Glomerular endothelial cell (primary cell): ENCODE measurements at places on chromosomes 12 and 14. TPM values are rescaled to one million over a fixed set of nuclear protein-coding genes. Genes with fewer than 3 reads are reported as not detected.

Gene ABHD12B
- total RNA-seq = not detected in 2 replicates

Gene CNTN1
- under 0.01 and 2.3 TPM in 2 replicates for total RNA-seq

Gene ACOT6
- total RNA-seq = not detected in 2 replicates

Gene PRPH
- 1.5 TPM in 1 of 2 replicates, not detected in the other for total RNA-seq

Gene FAM90A1
- total RNA-seq = 0.06 TPM in 1 of 2 replicates, not detected in the other

Gene PELI2
- 2.9 and 3.7 TPM in 2 replicates for total RNA-seq

Gene LPCAT3
- 15.4 and 19.4 TPM in 2 replicates for total RNA-seq

Gene HSPB8
- 31.5 and 43.8 TPM in 2 replicates for total RNA-seq

DNA sequence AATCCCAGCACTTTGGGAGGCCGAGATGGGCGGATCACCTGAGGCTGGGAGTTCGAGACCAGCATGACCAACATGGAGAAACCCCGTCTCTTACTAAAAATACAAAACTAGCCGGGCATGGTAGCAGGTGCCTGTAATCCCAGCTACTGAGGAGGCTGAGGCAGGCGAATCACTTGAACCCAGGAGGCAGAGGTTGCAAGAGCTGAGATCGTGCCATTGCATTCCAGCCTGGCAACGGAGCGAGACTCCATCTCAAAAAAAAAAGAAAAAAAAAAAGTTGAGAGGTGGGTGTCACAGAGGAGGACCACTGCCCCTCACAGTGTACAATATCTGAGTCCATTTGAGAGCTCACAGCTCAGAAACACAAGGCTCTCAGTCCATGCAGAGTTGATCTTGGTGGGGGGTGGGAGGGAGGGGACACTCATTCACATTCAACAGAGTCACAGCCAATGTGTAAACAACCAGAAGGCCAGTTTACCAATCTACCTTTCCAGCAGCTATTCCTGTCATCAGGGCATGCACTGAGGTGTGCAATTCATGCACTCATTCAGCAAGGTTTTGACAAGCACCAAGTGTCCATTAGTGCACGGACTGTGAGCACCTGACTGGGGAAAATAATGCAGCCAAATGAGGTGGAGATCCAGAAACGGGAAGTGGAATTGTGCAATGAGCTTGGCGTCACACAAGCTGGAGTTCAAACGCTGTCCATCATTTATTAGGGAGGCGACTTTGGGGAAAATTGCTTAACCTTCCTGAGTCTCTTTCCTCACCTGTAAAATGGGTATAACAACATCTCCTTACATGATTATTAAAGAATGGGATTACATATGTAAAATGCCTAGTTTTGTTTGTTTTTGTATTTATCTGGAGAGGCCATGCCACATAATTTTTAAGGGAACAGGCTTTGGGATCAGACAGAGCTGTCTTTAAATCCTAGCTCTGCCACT lies 4.4 kb upstream of the EIF5 start:
- DNase-seq = no peak

- DNase-seq = no peak
Observed at GRCh38 chr12:53299101-53299453, 418 bp upstream of the MYG1 start.

GRCh38 chr14:85027681-85028370 lies 502.1 kb upstream of the FLRT2 start:
- no peak for DNase-seq

DNA sequence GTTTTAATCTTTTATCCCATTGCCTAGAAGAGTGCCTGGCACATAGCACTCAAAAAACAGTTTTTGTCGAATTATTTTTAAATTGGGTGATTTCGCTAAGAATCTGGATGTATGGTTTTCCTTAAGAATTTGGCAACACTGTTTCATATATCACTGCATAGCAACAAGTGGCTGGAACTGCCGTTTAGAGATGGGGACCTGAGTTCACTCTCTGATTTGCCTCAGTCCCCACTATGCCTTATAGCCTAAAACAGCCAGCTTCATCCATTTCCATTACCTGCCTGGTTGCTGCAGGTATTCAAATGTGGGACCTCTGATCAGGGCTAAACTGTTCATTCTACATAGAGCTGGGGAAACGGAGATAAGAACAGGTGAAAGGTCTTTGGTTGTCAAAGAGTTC lies 1.8 kb downstream of the HEBP1 start:
- no peak for DNase-seq

DNA sequence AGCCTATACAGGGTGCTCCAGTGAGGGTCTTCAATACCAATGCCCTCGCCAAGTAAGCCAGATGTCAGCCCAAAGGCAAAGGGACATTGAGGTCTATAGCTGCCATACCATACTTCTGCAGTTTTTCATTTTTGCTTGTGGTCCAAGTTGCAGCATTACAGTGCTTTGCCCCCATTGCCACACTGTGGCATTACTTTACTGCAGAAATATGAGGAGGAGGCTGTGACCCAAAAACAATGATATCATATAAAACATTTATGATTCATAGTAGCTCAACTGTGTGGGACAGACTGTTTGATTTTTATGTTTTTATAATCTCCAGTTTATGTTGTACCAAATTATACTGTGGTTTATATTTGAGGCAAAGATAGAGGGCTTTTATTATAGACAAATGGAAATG lies 64.1 kb downstream of the KIAA0586 start:
- DNase-seq = no peak

DNA sequence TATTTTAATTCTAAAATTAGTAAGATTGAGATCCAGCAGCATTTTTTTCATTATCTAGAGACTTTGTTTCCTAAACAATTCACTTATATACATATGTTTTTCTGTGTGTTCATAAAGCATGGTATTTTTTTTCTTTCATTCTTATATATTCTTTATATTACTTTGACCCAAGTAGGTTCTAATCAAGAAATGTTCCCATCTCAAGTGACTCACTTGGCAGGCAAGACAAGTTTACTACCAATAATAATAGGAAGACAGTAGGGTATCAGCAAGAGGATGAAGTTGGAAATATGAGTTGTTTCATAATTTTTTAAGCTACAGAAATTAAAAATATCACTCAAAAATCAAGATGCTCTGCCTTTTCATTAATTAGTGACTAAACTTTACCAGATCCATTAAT lies 613.4 kb upstream of the ATP2B1 start:
- no peak for DNase-seq

GRCh38 chr12:67826946-67827720 lies 162.1 kb upstream of the IFNG-AS1 start:
- DNase-seq = no peak

DNA sequence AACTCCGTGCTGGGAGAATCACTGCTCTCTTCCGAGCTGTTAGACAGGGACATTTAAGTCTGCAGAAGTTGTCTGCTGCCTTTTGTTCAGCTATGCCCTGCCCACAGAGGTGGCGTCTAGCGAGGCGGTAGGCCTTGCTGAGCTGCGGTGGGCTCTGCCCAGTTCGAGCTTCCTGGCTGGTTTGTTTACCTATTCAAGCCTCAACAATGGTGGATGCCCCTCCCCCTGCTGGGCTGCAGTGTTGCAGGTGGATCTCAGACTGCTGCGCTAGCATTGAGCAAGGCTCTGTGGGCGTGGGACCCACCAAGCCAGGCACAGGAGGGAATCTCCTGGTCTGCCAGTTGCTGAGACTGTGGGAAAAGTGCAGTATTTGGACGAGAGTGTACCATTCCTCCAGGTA lies 43.7 kb downstream of the GPR137C start:
- no peak for DNase-seq

GRCh38 chr12:30753751-30754382 lies 884 bp downstream of the CAPRIN2 start:
- no peak for DNase-seq

- DNase-seq = no peak
Observed at GRCh38 chr12:108832730-108833354, 24.5 kb downstream of the SSH1 start.

DNA sequence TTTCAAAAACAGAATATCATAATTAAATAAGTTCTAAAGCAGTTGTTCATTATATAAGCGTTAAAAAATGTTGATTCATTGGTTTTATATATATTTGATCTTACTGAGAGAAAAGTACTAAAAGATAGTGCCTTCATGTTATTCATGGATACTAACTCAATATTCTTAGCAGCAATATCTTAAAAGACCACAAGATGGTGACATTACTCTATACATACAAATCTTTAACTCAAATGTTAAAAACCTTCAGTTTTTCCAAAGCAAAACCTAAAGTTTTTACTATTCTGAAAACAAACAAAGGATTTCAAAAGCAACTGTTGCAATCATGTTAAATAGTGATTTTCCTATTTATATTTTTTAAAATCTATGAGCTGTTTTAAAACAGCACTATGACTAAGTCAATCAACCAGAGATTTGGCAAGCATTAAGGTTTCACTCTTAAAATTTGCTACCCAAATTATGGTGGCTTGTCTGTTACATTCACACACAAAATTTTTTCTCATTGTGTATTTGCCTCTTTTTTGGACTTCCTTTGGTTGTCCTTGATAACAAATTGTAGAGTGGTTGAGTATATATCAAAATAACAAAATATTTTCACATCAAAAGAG lies 50.1 kb upstream of the RERGL start:
- no peak for DNase-seq

DNA sequence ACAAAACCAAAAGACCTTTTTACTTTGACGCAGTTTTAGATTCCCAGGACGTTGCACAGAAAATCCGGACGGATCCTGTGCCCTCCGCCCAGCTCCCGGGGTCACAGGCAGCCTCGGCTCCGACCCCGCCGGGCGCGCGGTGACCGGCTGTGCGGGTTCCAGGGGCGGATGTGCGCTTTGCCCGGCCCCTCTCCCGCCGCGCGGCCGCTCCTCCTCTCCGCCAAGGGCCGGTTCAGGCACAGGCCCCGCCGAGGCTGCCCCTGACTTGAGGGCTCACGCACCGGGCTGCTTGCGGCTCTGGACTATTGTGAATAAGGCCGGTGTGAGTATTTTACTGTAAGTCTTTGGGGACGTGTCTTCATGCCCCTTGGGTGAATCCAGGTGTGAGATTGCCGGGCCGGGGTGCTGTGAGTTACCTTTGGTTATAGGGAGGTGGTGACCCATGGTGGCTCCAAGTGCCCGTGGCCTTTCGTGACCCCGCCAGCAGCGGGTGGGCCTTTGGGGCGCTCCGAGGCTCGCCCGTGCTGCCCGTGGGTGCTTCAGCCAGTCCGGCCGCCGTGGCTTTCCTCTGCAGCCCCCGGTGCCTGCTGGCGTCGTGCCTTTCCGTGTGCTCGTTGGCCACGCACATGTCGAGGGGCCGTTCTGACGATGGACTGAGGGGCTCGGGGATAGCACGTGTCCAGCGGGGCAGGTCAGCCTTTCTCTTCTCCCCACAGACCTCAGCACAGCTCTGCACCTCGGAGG lies 45.9 kb downstream of the NOC4L start:
- DNase-seq = no peak

DNA sequence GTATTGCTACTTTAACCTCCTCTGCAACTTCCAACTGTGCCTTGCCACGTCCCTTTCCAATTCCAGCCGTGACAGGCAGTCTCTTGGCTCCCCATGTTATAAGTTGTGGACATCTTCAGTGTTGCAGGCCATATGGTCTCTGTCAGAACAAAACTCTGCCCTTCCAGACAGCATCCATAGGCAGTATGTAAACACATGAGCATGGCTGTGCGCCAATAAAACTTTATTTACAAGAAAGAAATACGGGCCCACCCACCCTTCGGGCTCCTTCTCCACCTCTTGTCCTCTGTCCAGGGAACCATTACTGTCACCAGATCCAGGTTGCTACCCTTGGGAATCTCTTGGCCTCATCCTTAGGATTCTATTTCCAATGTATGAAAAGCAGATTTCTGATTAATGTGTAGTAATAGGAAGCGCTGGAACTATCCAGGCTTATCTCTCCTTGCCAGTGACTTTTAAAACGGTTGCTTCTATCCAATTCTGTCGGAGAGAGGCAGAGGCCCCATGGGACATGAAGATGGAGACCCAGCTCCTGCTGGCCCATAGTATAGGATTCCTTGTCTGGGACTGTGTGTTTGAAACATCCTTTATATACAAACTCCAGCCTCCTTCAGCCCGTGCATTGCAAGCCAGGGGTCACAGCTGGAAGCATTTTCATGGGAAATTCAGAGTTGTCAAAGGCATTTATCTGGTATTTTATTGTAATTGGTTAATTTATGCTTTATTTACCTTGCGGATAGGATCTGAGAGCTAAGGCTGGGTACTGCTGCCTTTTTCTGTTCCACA lies 114.4 kb downstream of the ZNF664 start:
- DNase-seq = no peak

- DNase-seq = no peak
Observed at GRCh38 chr14:69612014-69612782, 802 bp downstream of the SUSD6 start.

DNA sequence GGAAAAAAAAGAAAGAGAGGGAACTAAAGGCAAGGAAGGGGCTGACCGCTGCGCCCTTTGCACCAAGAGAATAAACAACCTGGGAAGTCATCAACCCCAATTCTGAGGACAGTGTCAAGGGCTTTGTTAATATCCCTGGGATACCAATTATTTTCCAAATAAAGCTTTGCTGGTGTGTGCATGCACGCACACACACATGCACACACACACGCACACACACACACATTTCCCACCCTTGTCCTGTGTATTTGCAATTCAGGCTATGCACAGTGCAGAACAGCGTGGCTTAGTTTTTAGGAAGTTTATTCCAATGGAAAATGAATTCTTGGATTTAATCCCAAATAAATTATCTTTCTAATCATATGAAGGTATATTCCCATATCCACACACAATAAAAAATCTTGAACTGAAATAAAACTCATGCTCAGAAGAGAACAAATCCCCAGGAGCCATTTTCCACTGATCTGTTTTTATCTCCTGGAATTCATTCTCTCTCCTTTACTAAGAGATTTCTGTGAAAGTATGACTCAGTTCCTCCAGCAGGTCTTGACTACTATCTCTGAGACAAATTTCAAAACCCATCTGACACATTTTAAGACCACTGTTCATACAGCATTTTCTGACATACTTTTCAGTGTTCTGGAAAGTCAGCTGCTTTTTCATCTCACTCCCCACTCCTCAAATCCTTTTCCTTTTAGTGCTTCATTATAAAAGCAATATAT lies 334.4 kb upstream of the ATP2B1 start:
- no peak for DNase-seq

GRCh38 chr14:71448431-71449315 lies 483.6 kb upstream of the RGS6 start:
- no peak for DNase-seq

DNA sequence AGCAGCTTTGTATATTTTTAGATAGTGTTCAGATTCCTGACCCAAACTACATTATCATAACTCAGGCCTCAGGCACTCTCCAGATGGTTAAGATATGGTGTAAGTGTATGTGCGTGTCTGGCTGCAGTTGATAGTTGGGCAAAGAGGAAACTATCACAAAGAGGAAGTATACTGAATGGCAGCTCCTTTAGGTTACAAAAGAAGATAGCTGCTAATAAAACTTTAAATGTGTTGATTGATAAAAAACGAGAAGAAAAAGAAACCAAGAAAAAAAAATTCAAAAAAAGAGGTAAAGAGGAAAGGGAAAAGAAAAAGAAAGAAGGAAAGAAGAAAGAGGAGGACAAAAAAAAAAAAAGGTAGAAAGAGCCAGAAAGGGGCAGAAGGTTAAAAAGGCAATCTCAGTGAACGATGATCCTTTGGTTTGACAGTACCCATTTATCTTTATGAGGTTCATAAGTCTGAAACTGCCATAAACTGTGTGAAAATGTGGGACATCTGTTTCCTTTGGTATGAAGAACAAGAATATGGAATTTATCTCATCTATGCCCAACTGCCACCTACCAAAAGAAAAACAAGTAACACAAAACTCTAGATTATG lies 42.2 kb downstream of the TAOK3 start:
- no peak for DNase-seq
